HFFc6 (cell line): ENCODE measurements at places on chromosomes 2 and 18. TPM values are rescaled to one million over a fixed set of nuclear protein-coding genes. Genes with fewer than 3 reads are reported as not detected.

The PIAS2 gene
- 20.5 to 23.5 TPM (median 21.7 TPM) in 3 replicates for total RNA-seq

The LIMS4 gene
- 1.1 to 2.0 TPM (median 1.2 TPM) in 3 replicates for total RNA-seq

The TDRD15 gene
- not detected in 2 replicates for total RNA-seq

The CGREF1 gene
- total RNA-seq: not detected in 3 replicates
